Activated CD4-positive, CD25-positive, alpha-beta regulatory T cell treated with anti-CD3 and anti-CD28 coated beads, Interleukin-2, amount 50 U/mL, for 16 hours (primary cell): ENCODE measurements at places on chromosomes 3 and 15.

GRCh38 chr3:123552095-123552714 lies 32.6 kb downstream of the HACD2 start:
- no peak for DNase-seq

- DNase-seq: no peak
These were observed 53.6 kb downstream of the LMCD1 start for GRCh38 chr3:8555113-8555661.

- no peak for DNase-seq
These were observed 48.1 kb downstream of the SETMAR start for GRCh38 chr3:4351164-4351855.

GRCh38 chr3:56885879-56886278 lies 84.1 kb upstream of the ARHGEF3 start:
- no peak for DNase-seq

DNA sequence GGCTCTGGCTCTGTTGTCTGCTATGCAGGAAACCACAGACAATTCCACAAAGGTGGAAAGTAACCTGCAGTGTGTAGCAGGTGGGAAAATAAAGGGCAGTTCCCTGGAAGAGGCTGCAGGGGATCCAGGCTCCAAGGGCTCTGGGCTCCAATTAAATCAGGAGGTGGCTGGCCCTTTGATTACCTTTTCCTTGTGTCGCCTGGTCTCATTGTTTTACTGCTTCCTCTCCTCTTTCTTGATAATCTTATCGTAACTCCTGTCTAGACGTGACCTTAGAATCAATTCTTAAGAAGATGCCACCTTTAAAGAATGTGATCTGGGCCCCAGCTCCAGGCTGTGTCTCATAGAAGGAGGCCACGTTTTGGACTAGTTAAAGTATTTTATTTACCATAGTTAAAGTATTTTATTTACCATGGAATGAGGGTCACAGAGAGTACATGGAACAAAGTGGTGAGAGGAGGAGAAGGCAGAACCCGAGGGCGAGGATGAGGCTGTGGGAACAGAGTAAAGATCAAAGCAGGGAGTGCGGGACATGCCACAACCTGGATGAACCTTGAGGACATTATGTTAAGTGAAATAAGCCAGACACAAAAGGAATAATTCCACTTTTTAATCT lies 237.5 kb upstream of the STT3B start:
- no peak for DNase-seq

DNA sequence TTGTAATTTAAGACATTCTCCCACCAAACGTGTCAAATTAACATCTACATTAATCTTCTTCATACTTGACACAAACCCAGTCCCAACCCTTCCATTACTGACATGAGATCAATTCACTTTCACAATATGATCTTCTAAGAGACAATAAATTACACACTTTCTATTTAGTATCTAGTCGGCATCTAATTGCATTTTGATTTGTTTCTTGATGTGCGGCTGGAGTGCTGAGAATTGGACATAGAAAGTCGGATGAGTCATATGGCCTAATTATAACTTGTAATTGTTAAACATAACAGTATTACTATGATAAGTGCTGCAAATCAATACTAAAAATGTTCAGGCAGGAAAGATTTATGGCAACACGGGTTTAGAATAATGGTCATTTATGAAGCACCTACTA lies 78.4 kb upstream of the RORA start:
- no peak for DNase-seq

DNA sequence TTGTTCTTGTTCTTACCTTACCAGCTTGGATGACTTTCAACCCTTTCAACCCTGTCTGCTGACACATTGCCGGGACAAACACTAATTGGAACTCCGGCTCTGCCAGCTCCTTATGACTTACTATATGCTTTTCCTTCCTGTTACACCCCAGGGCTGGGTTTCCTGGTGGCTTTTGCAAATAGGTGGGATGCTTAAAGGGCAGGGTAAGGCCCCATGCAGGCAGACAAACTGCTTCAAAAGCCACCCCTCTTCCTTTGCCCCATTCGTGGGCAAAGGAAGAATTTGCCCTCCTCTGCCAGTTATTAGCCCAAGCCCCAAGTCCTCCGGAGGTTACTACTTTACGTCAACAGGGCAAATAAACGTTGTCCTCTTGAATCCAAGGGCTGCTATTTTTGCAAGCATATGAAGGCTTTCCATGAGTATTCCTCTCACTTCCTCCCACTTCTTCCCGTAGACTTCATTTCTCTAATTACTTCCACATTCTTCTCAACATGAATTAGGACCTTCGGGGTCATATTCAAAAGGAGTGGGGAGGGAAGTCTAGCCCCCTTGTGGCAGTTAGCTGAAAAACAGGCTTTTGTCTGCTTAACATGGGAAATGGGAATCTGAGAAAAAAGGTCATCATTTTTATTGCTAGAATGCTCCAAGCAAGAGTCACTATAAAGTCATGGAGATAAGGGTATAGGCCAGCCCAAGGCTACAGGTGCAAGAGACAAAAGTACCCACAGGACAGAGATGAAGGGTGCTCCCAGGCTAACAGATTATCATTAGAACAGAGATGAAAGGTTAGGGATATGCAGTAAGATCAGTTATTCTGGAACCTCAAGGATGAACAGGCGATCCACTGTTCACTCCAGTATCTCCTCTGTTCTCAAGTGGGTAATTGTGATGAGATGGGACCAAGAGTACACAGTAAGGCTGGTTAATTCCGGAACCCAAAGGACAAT lies 56.3 kb upstream of the FSTL1 start:
- DNase-seq: no peak

DNA sequence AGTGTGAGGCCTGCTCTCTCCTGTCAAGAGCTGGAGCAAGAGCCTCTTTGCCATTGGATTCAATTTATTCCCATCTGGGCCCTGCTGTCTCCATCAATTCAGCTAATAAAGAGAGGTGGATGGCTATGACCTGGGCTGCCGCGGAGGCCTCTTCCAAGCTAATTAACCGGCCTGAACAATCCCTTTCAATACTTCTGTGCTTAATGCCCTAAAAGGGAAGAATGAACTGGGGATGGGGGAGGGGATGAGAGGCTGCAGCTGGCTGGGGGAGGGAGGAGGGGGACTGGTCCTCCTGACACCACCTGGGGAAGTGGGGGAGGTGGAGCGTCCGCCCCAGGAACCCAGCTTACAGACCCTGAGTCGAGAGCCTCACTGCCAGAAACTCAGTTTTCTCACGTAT lies 33.4 kb upstream of the PRR23E start:
- no peak for DNase-seq

DNA sequence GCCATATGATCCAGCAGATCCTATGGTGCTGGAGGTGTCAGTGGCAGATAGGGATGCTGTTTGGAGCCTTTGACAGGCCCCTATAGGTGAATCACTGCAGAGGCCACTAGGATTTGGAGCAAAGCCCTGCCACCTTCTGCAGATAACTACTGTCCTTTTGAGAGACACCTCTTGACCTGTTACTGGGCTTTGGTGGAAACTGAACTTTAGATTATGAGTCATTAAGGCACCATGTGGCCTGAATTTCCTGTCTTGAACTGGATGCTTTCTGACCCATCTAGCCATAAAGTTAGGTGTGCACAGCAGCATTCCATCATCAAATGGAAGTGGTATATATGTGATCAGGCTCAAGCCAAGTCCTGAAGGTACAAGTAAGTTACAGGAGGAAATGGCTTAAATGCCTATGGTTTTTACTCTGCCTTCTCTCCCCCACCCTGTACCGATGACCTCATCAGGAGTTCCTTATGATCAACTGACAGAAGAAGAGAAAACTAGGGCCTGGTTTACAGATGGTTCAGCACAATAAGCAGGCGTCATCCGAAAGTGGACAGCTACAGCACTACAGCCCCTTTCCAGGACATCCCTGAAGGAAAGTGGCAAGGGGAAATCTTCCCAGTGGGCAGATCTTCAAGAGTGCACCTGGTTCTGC lies 565.6 kb upstream of the AGTR1 start:
- DNase-seq: no peak

DNA sequence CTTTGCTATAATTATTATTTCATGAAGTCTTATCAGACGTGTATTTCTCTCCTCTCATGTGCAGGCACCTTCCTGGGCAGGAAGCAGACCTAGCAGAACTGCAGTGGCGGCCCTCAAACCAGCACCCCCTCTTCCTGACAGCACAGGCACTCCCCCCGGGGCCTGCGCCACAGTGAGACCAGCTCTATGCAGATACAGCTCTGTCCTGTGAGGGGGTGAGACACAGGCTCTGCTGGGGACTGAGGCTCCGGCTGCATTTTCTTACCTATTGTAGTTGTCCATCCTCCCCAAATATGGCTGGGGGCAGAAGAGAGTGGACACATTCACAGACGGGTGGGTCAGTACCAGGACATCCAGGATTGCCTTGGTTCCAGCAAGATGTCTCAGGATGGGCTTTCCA lies 5.0 kb downstream of the CISH start:
- DNase-seq: no peak

DNA sequence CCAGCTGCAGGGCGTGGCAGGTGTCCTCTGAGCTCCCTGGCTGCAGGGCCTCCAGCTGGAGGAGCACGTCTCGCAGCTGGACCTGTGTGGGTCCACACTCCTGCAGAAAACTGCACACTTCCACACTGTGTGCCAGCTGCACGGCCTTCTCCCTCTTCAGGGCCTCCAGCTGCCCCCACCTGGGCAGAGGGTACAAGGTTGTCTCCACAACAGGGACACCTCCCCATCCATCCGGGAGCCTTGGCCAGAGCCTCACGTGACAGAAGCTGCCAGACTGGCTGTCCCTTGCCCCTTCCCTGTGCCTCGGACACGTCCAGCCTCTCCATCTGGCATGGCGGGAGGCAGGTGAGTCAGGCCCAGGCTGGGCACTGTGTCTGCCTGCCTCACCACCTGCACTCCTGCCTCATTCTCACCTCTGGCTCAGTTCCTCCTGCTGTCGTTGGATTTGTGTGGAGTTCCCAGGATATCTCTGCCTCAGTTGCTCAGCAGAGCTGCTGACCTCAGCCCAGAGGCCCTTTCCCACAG lies 14.5 kb downstream of the SPTBN5 start:
- DNase-seq: no peak

- no peak for DNase-seq
These were observed 19.5 kb downstream of the BMF start for GRCh38 chr15:40088929-40089755.

GRCh38 chr3:175489406-175489805 lies 630.3 kb downstream of the NAALADL2 start:
- DNase-seq: no peak

DNA sequence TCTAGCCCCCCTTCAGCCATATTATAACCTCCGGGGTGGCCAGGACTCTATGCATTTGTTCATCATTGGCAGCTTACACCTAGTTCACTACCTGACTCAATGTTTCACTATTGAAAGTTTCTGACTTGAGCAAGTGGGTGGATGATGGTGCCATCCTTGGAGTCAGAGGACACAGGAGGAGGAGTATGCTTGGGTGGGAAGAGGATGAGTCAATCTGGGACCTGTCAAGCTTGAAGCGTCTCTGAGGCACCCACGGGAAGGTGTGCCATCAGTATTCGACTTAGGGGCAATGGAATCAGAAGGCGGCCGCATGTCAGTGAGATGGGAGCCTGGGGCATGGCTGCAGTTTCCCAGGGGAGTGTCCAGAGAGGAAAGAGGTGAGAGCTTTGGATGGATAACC lies 133.3 kb downstream of the EPHB1 start:
- no peak for DNase-seq

DNA sequence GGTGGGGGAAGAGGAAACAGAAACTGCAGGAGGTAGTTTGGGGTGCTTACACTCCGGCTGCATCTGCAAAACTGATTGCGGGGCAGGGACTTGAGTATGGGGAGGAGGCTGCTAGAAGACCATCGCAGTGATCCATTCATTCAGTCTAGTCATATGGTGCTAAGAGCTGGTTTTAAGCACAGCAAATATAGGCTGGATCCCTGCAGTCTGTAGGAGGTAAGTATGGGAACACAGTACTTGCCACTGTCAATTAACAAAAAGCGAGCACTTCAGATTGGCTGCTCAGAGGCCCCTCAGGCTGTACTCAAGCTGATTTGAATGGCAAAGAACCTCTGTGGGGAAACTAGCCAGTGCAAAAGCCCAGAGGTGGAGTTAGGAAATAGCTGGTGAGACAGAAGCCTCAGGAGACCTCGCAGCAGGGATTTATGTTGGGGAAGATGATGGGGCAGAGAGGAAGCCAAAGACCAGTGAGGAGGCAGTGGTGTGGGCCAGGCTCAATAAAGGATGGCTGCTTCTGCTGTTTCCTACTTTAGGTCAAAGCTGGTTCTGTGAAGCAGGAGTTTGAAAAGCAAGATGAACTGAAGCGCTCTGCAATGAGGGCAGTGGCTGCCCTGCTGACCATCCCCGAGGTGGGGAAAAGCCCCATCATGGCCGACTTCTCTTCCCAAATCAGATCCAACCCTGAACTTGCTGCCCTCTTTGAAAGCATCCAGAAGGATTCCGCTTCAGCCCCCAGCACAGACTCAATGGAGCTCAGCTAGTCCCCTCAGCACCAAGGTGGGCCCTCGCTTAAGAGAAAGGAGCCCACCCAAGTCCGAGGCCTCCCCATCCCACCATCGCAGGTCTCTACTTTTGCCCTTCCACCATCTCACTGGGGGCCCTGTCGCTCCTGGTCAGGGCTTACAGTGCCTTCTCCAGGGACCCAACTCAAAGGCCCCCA lies 7.9 kb downstream of the RPL32 start:
- no peak for DNase-seq

- no peak for DNase-seq
These were observed 688 bp downstream of the SETD5 start for GRCh38 chr3:9397906-9398699.

DNA sequence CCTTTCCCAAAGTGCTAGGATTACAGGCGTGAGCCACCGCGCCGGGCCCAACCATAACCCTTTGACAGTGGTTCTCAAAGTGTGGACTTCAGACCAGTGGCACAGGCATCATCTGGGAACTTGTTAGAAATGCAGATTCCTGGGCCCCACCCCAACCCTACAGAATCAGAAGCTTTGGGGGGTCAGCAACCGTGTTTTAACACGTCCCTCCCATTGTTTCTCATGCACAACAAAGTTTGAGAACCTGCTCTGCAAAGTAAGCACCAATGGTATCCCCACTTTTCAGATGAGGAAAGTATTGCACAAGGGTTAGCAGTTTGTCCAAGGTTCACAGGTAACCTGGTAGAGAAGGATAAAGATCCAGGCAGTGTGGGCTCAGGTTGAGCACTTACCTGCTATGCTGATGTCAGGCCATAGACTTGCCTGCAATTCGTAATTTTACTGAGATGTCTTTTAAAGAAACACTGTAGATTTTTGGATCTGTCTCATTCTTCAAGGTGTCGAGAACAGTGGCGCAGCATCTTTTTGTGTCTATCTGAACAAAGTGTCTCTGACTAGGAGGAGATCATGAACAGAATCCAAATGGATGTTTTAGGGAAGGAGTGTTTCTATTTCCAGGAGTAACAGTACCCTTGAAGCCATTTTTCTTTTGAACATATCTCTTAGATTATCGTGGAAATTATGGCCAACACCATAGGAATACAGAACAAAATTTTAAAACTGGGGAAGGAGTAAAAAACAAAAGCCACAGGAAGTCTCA lies 2.5 kb downstream of the GXYLT2 start:
- no peak for DNase-seq
